Activated CD4-positive, alpha-beta memory T cell treated with anti-CD3 and anti-CD28 coated beads for 36 hours (primary cell): ENCODE measurements at places on chromosomes 7 and 10. TPM values are rescaled to one million over a fixed set of nuclear protein-coding genes. Genes with fewer than 3 reads are reported as not detected.
A peak's percentile ranks its signal among the peaks of the same experiment; 100 is the strongest.

- no peak for DNase-seq
Observed at GRCh38 chr7:100471021-100471420, 7.0 kb upstream of the SPACDR start.

GRCh38 chr7:158264881-158265742 is 322.5 kb downstream of the PTPRN2 start:
- no peak for DNase-seq

DNA sequence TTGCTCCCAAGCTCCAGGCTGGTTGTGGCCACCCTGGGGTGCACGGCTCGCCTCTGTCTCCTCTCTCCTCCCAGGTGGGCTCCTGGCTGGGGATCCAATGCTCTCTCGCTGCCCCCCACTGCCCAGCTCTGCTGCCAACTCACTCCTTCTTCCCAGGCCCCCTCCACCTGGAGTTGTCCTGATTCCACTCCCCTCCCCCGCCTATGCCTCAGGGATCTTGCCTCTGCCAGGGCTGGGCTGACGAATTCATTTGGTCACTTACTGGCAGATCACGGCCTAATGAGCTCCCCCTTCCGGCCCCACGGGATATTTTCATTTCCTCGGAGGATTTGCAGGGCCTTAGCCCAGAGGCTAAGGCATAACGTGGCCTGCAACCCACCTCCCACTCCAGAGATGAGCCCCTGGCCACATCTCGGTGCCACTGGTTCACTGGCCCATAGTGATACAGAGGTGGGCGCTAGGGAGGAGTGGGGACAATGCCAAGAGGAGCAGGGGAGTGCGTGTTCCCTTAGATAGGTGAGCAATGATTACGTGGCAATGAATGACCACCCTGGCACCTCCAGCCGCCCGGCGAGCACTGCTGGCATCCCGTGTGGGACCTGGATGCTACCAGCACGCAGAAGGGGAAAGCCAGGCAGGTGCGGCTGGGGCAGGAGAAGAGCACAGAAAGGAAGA is 344.6 kb upstream of the SHH start:
- no peak for DNase-seq

- DNase-seq = no peak
Observed at GRCh38 chr7:149873970-149874643, 338 bp downstream of the ATP6V0E2 start.

GRCh38 chr7:74561898-74562613 is 95.5 kb upstream of the GTF2I start:
- DNase-seq = no peak

DNA sequence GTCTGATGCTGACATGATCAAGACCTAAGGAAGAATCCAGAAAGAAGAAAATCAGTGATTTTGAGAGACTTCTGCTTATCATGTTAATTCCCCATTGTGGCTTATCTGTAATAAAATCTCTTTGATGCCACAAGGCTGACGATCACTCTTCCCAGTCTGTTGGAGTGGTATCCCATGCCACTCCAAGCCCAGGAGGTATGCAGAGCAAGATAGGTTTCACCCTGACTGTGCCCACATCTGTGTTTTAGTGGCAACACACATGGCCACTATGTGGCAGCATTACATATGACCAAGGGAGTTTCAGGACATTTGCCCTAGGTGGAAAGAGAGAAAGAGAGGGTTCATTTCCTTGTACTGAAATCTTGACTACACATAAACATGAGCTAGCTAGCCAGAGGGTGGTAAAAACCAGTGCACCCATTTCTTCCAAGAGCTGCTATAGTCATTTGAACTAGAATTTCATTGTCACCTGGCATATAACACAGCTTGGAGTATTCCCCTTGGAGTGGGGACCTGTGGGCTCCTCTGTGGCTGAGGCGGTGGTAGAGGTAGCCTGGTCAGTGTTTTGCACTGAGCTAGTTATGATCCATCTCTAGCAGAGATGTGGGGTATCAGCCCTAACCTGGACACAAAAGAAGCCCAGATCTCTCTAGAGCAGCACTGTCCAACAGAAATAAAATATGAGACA is 20.8 kb downstream of the LAMB4 start:
- peak; percentile 14 for DNase-seq

GRCh38 chr7:26101361-26102151 is 50.4 kb upstream of the NFE2L3 start:
- DNase-seq = no peak

DNA sequence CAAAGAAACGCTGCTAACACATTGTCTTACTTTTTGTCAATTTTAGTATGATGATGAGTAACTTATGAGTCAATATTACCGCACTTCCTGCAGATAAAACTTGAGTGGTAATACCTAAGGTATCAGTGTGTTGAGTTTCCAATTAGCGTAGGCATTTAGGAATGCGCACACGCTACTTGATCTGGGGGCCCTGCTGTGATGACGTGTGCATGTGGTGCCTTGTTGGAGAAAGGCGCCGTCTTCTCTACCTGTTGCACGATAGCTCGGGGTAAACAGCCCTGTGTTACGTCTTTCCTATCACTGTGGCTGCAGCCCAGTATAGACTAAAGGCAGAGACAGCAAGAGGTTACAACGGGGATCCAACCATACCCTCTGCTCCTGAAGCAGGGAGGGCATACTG is 476.8 kb upstream of the ADARB2 start:
- DNase-seq = no peak

- DNase-seq = no peak
Observed at GRCh38 chr7:123608991-123609882, 7.6 kb downstream of the ASB15 start.

GRCh38 chr10:75611172-75611992 is 180.0 kb downstream of the LRMDA start:
- no peak for DNase-seq

GRCh38 chr10:119478811-119479341 is 63.6 kb downstream of the RGS10 start:
- DNase-seq = no peak

DNA sequence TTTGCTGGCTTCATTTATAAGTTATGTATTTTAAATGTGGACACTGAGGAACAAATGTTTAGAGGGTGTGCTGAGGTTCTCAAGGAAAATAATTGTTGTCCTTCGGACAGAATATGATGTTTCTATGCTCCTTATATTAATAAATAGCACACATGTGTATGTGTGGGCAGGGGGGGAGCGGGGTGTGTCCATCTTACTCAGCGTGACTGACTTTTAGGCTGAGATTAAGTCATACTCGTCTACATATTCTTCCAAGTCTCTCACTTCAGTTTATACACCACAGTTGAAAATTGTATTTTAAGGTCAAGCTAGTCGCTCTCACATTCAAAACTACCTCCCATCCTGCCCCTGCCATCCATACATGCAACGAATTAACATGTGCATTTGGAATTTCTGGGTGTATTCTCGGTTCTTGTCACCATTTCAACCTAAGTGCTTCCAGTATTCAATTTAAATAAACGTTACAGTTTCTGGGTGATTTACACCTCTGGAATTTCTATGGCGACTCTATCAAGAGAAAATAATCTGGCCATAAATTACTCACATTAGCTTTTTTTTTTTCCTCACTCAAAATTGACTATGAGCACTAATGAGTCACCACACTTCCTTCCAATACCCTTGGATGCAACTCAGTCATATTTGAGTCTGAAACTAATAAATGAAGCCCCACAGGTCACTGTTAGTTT is 3.3 kb downstream of the PCDH15 start:
- DNase-seq = no peak

- peak; percentile 91 for DNase-seq
Observed at GRCh38 chr10:124717911-124718741, 26.1 kb downstream of the FAM53B start.

- DNase-seq = no peak
Observed at GRCh38 chr7:38563741-38564140, 67.4 kb downstream of the AMPH start.

DNA sequence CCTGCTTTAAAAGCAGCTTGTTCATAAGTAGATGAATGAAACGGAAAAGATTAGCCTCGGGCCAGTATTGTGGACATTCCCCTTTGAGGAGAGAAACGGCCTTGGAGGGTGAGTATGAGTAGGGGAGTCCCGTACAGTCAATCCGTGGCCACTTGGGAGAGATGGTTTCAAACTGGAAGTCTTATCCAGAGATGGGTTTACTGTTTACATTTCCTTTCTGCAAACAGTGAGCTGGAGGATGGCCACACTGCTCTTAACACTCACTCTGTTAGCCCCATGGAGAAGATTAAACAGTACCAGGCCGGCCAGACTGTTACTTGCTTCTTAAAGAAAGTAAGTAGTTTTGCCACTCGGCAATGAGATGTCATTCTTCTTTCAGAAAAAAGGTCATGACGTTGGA is 20.3 kb downstream of the CALHM2 start:
- DNase-seq = no peak

- DNase-seq = peak; percentile 18
Observed at GRCh38 chr7:103989785-103990767, 618 bp upstream of the RELN start.

DNA sequence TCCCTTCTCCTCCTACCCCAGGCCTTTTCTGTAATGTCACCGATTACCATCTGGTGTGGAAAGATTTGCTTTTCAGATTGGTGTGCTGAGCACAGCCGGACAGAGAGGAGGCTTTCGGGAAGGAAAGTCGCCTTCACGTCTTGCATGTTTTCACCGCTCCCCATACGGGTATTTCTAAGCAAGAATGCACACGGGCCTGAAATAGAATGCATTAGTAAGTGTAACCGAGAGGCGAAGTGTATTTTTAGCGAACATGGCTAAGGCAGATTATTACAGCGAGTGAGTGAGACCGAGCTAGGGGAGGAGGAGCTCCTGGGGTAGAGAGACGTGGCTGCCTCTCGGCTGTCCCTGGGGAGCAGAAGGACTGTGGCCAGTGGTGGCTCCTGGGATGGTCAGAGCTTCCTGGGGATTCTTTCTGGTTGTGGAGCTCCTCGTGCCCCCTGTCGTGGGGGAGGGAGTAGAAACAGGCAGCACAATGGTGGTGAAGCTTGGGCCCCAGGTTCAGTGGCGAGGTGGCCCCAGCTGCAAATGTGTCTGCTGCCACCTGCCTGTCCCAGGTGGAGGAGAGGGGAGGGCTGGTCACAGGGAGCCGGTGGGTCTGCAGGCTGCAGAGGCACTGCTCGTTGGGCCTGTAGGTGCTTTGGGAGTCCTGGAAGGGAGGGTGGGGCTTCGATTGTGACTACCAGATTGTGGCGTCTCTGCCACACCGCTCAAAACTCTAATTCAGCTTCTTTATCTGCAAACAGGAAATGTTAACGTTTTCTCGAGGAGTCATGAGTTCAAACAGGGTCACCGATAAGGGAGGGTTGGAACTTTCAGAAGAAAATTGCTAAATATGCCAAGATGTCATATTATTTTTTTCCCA is 135.8 kb downstream of the CAMK1D start:
- DNase-seq = peak; percentile 50

DNA sequence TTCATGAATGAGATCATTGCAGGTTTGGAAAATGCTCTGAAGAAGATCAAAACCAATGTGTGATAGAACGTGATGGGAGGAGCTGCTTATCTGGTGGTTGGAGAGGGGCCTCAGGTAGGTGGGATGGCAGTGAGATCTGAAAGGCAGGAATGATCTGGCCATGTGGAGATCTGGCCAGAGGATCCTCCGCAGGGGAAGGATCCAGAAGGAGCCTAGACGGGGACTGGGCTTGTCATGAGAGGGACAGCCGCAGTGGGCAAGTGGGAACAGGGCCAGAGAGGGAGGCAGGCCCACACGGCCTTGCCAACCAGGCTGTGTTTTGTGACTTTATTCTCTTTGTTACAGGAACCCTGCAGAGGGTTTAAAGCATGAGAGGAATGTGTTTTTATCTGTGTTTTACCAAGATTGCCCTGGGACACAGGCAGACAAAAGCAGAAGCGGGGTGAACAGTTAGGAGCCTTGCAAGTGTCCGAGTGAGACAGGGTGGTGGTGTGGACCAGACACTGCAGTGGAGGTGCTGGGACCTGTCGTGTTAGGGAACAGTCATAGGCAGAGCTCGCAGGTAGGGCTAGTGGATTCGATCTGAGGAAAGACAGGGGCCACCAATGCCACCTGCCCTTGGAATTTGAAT is 66.6 kb downstream of the TLL2 start:
- no peak for DNase-seq

DNA sequence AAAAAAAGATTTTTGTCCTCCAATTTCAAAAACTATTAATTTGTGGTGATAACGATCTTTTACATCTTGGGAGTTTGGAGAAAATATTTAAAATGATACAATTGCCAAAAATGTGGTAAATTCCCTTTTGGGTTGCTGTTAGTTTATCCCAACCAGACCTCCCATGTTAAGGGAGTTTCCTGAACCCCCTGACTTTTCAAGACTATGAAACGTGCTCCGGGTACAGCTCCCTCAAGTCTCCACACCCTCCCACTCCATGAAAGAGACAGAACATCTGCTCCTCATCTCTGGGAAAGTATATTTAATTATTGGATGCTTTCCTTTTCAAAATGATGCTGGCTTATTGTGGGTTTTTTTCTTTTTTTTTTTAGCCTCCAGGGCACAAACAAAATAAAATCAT is 534.6 kb upstream of the NRP1 start:
- DNase-seq = no peak

- no peak for DNase-seq
Observed at GRCh38 chr7:149885191-149886017, 11.6 kb downstream of the ATP6V0E2 start.

DNA sequence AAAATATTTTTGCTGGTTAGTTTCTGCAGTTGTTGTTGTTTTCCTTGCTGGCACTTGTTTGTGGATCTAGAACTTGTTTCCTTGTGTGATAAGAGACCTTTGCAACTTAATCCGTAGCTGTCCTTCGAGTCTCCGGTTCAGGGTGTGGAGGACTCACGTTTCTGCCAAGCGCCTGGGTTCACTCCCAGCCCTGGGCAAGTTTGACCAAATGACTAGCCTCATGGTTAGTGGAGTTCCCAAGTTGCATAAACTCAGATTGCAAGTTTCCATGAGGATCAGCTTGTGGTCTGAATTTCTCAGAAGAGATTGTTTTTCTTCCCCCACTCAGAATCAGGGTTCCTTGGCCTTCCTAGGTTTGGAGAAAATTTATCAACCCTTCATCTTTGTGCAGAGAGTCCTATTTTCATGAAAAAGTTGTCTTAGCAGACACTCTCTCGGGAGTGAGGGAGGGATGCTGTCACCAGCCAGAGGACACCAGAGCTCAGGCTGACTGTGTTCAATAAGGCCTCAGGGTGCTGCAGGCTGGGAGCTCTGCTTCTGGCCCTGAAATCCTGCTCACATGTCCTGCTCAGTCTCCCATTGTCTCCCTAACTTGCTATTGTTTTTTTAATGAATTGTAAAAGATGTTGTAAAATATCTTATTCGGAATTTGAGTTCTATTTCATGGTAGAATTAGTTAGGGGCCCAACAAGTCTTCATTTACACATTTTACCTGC is 377.7 kb upstream of the KLF6 start:
- no peak for DNase-seq

- DNase-seq = no peak
Observed at GRCh38 chr7:70812511-70812910, 319.4 kb upstream of the GALNT17 start.

- no peak for DNase-seq
Observed at GRCh38 chr7:17146621-17147020, 151.8 kb upstream of the AHR start.

- no peak for DNase-seq
Observed at GRCh38 chr10:103548581-103549348, 55.3 kb downstream of the NEURL1 start.

Gene LYZL1
- total RNA-seq = not detected

Gene BMI1
- 63.5 TPM for total RNA-seq

Gene PILRA
- 0.76 TPM for total RNA-seq

Gene BEND7
- not detected for total RNA-seq

Gene CPVL
- total RNA-seq = not detected

Gene TAS2R5
- total RNA-seq = 0.93 TPM

Gene EGR2
- 66.9 TPM for total RNA-seq

Gene CYP2E1
- total RNA-seq = 0.46 TPM

Gene PARD3
- total RNA-seq = 1.2 TPM

Gene ASB10
- total RNA-seq = not detected

Gene MAP3K8
- 40.6 TPM for total RNA-seq

Gene CCL24
- not detected for total RNA-seq

Gene CYP2W1
- total RNA-seq = not detected

Gene THSD7A
- total RNA-seq = not detected
